ENCODE measurements at places on chromosomes 3 and 15.

DNA sequence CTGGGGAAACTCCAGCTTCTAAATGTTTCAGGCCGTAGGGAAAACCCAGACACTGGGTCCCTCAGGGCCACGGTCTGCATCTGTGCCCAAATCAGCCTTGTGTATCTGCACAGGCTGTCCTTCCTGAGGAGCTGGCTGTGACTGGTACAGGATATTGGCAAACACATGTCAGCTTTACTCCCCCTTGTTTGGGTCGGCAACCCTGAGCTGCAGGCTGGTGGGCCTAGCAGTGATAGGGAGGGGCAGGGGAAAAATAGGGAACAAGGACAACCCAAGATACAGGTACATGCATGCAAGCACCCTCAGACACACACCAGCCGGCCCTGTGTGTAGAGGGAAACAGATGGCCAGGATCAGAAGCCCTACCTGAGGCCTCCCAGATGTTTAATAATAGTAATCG is 28.7 kb upstream of the HCN4 start:
- DNase-seq = no peak

- peak; percentile 23 for DNase-seq
These were observed 105.8 kb upstream of the ARL6 start for GRCh38 chr3:97658668-97659285.

GRCh38 chr15:70309716-70310115 is 212.0 kb upstream of the TLE3 start:
- DNase-seq = no peak

- no peak for DNase-seq
These were observed 37.2 kb downstream of the WHAMM start for GRCh38 chr15:82846621-82847020.

GRCh38 chr3:120772081-120772480 is 29.5 kb downstream of the GTF2E1 start:
- DNase-seq = no peak

DNA sequence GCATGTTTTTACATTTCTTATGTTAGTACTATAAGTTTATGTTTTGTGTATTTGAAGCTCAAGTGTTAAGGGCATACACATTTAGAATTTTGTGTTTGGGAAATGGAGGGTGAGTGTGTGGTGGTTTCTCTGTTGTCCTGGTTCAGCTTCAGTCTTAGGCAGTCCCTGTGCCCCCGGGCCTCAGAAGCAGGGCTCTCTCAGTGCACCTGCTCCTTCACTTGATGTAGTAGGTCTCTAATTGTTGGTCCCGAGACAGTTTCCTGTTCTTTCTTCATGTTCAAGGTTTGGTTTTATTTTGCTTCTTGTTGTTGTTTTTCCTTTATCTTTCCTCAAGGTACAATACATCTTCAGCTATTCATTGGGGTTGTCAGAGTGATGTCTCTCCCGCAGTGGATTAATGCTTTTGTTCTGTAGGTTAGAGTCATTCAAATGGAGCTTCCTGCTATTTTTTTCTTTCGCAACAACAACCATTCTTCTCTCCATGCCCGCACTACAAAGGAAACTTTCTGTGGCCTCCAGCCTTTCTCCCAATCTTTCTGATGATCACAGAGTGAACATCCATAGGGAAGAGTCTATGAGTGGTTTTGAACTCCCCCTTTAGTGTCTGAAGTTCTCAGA is 177.8 kb upstream of the GOLGA6L4 start:
- DNase-seq = no peak

GRCh38 chr15:73006523-73006922 is 45.7 kb upstream of the NEO1 start:
- DNase-seq = no peak

DNA sequence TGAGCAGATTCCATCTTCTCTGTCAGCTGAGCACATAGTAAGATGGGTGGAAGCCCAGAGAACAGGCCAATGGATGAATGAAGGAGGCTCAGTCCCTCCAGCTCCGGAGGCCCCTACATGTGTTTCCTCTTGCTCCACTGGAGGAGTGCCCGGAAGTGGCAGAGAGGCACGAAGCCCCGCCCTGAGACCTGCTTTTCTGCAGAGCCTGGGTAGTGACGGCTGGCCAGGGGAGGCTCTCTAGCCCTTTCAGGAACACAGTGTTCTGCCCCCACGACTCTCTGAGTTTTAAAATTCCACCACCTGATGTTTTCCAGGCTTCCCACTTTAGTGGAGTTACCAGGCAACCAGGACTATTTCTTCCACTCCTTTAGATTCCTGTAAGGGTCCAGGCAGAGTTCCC is 149.4 kb upstream of the SLC6A11 start:
- DNase-seq = no peak

- DNase-seq = peak; percentile 76
These were observed 4.6 kb downstream of the LOXL1 start for GRCh38 chr15:73930790-73931281.

DNA sequence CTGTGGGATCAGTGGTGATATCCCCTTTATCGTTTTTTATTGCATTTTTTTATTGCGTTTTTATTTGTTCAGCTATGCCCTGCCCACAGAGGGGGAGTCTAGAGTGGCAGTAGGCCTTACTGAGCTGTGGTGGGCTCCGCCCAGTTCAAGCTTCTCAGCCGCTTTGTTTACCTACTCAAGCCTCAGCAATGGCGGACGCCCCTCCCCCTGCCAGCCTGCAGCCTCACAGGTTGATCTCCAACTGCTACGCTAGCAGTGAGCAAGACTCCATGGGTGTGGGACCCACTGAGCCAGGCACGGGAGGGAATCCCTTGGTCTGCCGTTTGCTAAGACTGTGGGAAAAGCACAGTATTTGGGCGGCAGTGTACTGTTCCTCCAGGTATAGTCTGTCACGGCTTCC is 500.6 kb upstream of the MCTP2 start:
- no peak for DNase-seq

DNA sequence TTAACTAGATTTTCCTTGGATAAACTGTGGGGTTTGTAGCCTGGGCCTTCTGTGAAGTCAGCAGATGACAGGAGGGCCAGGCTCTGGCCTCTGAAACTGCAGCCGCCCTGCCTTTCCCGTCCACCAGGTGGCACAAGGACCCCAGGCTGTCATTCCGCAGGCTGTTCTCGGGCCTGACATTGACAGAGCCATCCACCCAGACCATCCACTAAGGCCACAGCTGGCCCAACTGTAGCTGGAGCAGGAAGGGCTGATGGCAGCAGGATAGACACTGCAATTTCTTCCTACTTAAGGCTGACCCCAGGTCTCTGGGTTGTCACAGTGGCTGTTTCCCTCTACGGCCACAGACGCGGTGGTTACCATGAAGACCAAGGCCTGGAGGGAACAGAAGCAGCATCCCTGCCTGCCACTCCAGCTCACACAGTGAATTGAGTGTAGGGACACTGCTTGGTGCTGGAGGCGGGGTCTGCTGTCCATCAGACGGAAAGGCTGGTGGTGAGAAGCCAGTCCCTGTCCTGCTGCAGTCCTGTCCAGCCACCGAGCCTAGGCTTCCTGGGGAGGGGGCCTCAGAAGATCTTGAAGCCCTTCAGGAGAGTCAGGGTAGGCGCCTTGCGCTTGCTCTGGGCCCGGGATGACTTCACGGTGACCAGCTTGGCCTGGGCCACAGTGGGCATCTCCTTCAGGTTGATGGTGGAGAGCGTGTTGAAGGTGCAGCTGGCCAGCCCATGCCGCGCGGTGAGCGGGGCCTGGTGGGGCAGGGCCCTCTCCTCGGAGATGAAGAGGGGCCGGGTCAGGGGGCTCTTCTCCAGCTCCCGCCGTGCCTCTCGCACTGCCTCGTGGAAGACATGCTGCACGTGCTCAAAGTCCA is 9.4 kb downstream of the SLC51B start:
- DNase-seq = peak; percentile 61

- no peak for DNase-seq
These were observed 26.4 kb upstream of the SLC30A4 start for GRCh38 chr15:45548753-45549520.

DNA sequence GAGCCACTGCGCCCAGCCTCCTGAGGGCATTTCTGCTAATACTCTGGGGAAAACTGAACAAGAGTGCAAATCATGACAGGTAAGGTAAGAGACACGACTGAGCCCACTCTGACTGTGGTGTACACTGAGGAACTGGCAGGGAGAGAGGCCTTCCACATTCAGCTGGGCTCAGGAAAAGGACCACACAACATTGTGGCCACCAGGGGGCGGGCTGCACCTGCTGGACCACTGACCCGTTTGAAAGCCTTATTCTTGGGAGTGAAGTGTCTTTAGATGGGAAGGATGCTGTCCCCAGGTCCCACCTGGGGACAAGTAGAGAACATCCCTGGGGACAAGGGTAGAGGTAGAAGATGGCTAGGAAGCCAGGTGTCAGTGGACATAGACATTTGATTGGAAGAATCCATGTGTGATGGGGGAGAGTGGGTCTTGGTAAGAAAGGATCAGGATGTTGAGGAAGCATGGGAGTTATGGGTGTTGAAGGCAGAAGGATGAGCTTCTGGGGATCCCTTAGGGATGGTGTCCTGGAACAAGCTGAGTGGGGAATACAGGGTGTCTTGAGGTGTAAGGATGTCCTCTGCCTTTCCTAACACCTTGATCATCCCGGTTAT is 6.2 kb upstream of the CTDSPL start:
- peak; percentile 67 for DNase-seq

- DNase-seq = no peak
These were observed 30.4 kb upstream of the LIMD1 start for GRCh38 chr3:45564172-45564571.

- DNase-seq = no peak
These were observed 37.6 kb downstream of the HHLA2 start for GRCh38 chr3:108333961-108334360.

GRCh38 chr3:138125548-138126221 is 6.5 kb downstream of the A4GNT start:
- DNase-seq = peak; percentile 51

- DNase-seq = peak; percentile 58
These were observed 119.9 kb upstream of the STT3B start for GRCh38 chr3:31412832-31413231.

DNA sequence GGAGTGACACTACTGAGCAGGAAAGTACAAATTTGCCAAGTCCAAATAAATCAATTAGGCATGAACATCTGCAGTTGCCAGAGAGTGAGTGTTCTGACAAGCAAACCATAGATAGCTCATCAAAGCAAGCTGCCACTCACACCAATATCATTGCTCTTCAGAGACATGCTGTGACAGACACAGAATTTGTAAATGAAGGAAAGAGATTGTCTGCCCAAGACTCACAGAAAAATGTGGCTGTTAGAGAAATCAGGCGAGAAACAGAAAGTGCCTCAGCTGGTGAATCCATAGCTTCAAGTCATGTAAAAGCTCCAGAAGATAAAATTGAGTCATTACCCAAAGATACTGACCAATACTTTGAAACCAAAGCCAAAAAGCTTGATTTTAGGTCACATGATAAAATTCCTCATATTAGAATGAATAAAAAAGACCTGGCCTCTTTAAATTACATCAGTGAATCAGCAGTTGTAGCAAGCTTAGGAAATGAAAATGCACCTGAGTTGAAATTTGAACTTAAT is 50.8 kb downstream of the CRYBG3 start:
- DNase-seq = peak; percentile 29

DNA sequence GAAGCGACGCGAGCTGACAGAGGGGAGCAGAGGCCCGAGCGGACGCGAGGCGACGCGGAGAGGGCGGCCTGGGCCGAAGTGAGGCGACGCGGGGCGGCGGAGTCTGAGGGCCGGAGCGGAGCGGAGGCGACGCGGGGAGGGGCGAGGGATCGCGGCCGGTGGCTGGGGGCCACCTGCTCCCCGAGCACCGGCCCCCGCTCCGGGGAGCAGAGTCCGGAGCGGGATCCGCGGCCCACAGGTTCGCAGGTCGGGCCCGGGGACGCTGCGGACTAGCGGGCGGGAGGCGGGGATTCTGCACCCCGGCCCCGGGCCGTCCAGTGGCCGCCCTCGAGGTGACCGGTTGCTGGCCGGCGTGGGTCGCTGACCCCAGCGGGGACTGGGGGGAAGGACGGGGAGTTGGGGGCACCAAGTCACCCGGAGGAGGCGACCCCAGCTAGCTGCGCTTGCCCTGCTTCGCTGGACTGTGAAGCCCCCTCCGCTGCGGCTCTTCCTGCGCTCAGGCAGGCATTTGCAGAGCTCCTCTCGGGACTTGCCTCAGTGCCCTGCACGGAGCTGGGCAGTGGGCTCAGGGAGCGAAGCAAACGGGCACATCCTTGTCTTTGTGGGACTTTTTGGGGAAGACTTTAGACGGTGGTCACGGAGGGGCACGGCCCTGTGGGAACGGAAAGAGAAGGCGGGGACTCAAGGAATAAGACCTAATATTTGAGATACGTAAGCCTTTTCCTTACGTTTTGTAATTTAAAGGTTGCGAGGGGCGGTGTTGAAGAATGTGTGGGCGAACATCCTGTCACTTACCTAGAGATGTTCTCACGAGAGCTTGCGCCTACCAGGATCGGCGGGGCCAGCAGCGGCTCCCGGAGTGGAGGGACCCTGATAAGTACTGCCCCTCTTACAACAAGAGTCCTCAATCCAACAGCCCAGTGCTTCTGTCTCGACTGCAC is 566 bp downstream of the HMCES start:
- DNase-seq = peak; percentile 78

- DNase-seq = peak; percentile 93
These were observed 124.0 kb upstream of the PLXNA1 start for GRCh38 chr3:126858887-126859286.

- DNase-seq = no peak
These were observed 20.9 kb downstream of the RAB5A start for GRCh38 chr3:19967812-19968211.

DNA sequence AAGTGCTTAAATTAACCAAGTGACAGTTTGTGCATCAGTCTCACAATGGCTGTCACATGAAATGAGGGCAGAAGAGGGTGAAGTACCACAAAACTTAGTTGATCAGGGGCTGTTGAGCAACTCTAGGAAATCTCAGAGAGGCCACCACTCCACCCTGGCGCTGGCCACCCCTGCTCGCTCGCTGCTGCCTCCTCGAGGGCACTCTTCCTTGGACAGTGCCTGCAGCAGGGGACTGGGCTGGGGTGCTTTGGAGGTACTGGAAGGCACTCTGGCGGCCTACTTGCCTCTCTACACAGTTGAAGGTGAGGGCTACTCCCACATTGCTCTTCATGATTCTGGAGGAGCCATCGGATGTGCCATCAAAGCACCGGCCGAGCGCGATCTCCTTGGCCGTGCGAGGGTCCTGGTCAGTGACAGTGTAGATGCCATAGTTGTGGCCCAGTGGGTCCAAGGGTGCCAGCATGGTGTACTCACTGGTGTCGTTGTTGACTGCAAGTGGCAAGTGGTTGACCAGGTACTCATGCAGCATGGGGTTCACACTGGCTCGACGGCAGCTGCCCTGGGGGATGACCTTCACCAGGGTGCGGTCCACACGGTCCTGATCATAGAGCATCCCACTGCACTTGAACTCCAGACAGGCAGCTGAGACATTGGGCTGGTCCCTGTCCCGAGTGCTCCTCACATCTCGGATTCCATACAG is 11.6 kb upstream of the CLPX start:
- DNase-seq = no peak

GRCh38 chr3:174466471-174467054 is 392.6 kb upstream of the NAALADL2 start:
- DNase-seq = no peak

GRCh38 chr15:66620744-66621344 is 55.0 kb upstream of the LCTL start:
- no peak for DNase-seq

DNA sequence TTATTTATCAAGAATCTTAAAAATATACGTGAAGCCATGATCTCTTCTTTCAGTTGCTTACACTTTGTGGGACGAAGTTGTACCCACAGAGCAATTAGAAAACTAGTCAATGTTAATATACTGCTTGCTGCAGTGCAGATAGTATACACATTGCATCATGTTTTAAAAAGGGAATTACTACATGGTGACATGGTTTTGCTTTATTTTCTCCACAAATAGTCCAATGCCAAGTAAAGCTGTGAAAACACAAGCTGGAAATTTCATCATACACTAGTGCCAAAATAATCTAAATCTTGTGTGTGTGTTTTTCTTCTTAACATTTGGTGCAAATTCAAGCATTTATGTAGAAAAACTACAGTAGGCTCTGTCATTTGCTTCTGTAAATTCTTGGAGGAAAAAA is 233.0 kb downstream of the EPHA3 start:
- no peak for DNase-seq
